Fibroblast of villous mesenchyme (primary cell): ENCODE measurements at places on chromosomes 2 and 18.

- no peak for DNase-seq
Observed at GRCh38 chr18:23964282-23965238, 50.0 kb upstream of the TTC39C start.

GRCh38 chr2:117674172-117674571 lies 140.3 kb upstream of the DDX18 start:
- no peak for DNase-seq

- DNase-seq = no peak
Observed at GRCh38 chr2:25310965-25311864, 30.5 kb downstream of the DNMT3A start.

- no peak for DNase-seq
Observed at GRCh38 chr18:63002803-63003445, 287.6 kb downstream of the PHLPP1 start.

DNA sequence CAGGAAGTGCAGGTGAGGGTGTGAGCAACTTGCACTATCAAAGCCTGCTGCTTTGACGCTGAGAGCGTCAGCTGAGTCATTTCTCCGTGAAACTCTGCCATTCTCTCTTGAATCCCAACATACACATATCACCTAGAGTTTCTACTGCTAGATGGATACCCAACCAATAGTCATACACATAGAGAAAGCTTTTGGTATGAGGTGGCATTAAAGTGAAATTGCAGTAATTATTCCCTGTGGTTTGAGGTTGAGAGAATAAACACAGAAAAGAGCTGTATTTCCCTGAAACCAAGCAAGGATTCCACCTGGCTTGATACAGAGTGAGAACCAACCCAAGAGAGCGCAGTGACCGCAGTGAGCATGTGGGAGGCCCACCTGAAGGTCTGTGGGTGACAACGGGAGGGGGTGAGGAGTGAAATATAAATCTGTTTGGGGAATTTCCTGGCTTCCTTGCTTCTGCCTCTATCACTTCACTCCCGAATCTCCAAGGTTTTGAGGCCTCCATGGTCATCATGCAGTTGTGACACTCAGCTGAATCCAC lies 28.8 kb upstream of the TMEM18 start:
- no peak for DNase-seq
